ENCODE measurements at places on chromosomes 2 and 18.
A peak's percentile ranks its signal among the peaks of the same experiment; 100 is the strongest.

GRCh38 chr2:173252581-173252980, 102.1 kb upstream of the CDCA7 start:
- no peak for DNase-seq
- H3K4me1 ChIP-seq, result peaks cover 27% of the 10 kb centered on the region
- H3K27ac ChIP-seq, result no peak overlapping the region
- H3K4me3 ChIP-seq, result no peak overlapping the region

DNA sequence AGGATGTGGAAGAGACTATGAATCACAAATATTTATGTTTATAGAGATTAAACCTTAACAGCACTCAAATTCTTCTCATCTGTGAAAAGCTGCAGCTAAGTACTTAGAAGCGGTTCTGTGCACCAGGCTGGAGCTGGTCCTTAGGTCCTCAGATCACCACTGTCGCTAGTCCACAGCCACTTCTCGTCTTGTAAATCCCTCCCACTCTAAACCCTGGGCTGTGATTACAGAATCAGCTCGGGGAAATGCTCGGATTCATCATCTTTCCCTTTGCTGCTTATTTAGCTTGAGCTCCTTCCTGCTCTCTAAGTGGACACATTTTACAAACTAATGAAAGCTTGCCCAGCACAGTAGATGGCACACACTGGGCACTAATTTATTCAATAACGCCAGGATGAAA, 61.7 kb downstream of the RNF152 start:
- H3K36me3 ChIP-seq, result peaks cover 10% of the 10 kb centered on the region
- H3K27ac ChIP-seq, result no peak overlapping the region
- no peak overlapping the region for H3K4me3 ChIP-seq
- no peaks in the 10 kb centered on the region for H3K27me3 ChIP-seq

- H3K4me1 ChIP-seq, result peaks cover 27% of the 10 kb centered on the region
- H3K4me3 ChIP-seq, result no peak overlapping the region
- peaks cover 8% of the 10 kb centered on the region for H3K27me3 ChIP-seq
Measured at GRCh38 chr2:112831946-112832840, 4.4 kb downstream of the IL1B start.

DNA sequence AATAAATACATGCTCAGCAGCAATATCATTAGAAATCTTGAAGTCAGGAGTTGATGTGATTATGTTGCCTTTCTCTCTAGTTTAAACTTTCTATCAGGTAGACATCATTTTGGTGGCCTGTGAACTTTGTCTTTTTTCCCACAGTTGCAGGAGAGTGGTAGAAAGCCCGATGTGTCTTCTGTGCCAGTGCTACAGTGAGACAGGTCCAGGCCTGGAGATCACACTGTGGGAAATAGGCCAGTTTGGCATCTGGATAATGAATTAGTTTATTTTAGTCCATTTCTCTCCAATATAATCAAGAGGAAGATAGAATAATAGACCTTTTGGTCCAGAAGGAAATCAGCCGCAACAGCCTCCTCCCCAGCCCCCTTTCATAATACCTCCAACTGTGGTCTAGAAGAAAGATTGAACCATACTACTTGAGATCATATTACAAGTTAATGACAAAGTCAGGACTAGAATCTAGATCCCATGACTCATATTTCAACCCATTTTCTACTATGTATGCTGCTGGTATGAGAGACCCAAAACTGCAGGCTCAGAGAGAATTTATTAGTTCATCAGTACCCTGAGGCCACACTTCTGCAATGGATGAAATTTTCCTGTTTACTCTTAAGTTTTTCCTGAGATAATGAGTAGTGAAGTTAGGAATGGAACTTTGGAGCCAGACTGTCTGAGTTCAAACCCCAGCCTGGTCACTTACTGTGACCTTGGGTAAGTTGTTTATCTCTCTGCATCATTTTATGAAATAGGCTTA, 20.6 kb downstream of the KCMF1 start:
- no peak overlapping the region for H3K4me3 ChIP-seq
- H3K4me1 ChIP-seq, result peaks cover 9% of the 10 kb centered on the region
- H3K36me3 ChIP-seq, result peaks cover 4% of the 10 kb centered on the region

DNA sequence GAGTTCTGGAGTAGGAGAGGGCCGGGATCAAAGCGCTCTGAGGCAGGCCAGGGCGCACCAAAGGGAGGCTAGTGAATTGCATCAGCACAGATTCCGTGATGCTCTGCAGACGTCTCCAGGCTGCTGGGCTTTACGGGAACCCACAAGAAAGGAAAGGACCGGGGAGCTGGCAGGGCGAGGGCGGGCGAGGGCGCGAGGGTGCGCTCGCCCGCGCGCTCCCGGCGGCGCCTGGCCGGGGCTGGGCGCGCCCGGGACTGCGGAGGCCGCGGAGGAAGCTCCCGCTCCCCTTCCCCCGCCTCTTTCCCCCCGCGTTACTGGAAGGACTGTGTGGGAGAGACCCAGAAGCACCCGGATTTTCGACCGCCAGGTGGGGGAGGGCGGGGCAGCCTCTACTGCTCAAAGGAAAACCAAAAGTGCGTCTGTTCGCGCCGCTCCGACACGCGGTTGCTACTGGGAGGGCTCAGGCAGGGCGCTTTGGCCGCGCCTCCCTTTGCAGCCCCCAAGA, 2.4 kb upstream of the FOSL2 start:
- peak; percentile 80 for DNase-seq
- peak overlapping the region; percentile 97 for H3K27ac ChIP-seq
- H3K36me3 ChIP-seq, result peaks cover 4% of the 10 kb centered on the region

DNA sequence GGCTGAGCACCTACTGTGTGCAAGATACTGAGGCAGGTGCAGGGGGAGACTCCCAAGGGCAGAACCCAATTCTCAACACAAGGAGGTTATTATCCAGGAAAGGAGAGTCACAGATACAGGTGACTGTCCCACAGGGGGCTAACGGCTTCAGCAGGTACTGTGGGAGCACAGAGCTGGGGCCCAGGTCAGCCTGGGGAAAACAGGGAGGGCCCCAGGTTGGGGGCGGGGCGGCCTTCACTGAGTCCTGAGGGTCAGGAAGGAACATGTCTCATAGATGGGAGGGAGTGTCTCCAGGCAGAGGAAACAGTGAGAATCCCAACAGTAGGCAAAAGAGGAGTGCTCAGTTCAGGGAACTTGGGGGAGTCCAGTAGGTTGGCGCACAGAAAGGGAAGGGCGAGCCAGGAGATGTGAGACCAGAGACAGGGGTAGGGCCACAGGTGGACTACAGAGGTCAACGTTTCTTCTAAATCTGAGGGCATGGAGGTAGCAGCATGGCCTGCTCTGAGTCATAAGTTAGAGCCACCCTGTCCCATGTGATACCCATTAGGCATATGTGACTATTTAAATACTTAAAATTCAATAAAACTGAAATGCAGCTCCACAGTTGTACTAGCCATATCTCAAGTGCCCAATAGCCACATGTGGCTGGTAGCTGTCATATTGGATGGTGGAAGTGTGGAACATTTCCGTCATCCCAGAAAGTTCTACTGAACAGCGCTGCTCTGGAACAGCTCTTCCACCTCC, 157.2 kb downstream of the TTC32 start:
- H3K27me3 ChIP-seq, result peaks cover 13% of the 10 kb centered on the region
- H3K4me3 ChIP-seq, result no peak overlapping the region
- no peak overlapping the region for H3K27ac ChIP-seq
- H3K4me1 ChIP-seq, result peaks cover 12% of the 10 kb centered on the region
- DNase-seq, result no peak

DNA sequence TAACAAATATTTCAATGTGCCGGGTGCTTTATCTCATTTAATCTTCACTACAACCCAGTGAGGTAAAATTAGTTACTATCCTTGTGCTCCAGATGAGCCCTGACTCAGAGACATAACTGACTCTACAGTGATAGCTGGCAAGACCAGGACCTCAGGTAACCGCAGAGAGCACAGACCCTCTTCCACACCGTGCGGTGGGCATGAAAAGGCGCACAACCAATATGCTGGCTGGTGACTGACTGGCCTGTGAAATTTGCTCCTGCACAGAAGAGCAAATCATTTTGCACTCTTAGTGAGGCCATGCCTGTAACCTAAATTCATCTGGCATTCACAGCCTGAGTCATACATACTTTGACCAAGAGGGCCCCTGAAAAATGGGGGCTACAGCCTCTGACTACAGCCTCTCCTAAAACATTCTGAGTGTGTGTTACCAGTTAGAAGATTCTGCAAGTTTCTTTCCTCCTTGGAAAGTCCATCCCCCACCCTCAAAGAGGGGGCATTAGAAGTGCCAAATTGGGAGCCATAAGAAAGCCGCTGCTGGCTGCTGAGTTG, 22.4 kb upstream of the MSGN1 start:
- no peak overlapping the region for H3K27ac ChIP-seq
- no peak for DNase-seq
- H3K27me3 ChIP-seq, result peaks cover 29% of the 10 kb centered on the region
- H3K36me3 ChIP-seq, result no peaks in the 10 kb centered on the region
- no peak overlapping the region for H3K4me3 ChIP-seq

DNA sequence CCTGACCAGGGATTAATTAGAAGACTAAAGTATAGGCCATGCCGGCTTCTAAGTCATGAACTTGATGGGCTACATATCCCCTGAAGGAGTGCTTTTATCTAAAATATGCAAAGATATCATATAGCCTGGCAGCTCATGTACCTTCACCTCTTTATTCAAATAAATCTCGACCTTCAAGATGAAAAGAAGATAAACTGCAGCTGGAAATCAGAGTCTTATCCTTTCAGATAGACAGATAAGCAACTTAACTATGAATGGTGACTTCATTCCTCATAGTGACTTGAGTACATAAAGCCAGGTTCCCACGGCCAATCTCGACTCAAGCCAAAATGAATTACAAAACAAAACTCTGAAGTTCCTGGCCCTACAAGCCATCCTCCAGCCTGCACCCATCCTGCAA, 165.3 kb upstream of the KLHL29 start:
- H3K27me3 ChIP-seq, result no peaks in the 10 kb centered on the region
- peak overlapping the region; percentile 39 for H3K27ac ChIP-seq
- H3K4me1 ChIP-seq, result peaks cover 16% of the 10 kb centered on the region
- no peak for DNase-seq

All from type B pancreatic cell (in vitro differentiated cells).